Stimulated activated CD4-positive, alpha-beta T cell treated with anti-CD3 and anti-CD28 coated beads, TNF-alpha, amount 100 ng/mL, for 1 hour (primary cell): ENCODE measurements at places on chromosomes 6 and 20.

- no peak for DNase-seq
These were observed 30.5 kb downstream of the FOXO3 start for GRCh38 chr6:108591040-108591816.

DNA sequence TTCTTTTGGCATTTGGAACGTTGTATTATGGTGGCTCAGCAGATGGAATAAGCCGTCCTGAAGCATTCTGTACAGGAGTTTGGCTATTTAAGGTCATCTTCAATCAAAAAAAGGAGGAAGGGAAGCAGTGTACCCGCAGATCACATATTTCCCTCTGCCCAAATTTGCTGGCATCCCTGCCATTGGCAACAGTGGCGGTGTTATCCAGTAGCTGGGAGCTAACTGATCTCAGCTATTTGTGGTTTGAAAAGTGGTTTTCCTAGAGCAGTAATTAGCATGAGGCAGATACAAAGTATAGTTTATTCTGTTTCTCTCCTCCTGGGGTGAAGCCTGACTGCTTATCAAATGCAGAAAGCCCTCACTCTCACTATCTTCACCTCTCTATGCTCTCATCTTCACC, 576.8 kb downstream of the QKI start:
- DNase-seq: no peak

DNA sequence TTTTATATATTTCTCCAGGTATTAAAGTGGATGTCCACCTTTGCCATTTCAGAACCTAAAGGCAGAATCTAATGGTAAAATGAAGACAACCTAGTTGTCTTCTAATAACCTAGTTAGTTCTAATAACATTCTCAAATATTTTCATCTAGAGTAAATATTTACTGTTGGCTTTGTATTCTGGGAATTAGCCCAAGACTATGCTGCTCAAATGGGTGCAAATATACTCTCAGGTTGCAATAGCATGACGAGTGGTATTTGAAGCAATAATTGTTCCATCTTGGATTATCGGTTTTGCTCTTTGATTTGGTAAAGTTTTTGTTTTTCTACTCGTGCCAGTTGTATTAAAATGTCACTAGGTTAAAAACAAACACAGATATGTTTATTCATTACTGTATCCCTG, 21.0 kb upstream of the RSPH4A start:
- DNase-seq: no peak

DNA sequence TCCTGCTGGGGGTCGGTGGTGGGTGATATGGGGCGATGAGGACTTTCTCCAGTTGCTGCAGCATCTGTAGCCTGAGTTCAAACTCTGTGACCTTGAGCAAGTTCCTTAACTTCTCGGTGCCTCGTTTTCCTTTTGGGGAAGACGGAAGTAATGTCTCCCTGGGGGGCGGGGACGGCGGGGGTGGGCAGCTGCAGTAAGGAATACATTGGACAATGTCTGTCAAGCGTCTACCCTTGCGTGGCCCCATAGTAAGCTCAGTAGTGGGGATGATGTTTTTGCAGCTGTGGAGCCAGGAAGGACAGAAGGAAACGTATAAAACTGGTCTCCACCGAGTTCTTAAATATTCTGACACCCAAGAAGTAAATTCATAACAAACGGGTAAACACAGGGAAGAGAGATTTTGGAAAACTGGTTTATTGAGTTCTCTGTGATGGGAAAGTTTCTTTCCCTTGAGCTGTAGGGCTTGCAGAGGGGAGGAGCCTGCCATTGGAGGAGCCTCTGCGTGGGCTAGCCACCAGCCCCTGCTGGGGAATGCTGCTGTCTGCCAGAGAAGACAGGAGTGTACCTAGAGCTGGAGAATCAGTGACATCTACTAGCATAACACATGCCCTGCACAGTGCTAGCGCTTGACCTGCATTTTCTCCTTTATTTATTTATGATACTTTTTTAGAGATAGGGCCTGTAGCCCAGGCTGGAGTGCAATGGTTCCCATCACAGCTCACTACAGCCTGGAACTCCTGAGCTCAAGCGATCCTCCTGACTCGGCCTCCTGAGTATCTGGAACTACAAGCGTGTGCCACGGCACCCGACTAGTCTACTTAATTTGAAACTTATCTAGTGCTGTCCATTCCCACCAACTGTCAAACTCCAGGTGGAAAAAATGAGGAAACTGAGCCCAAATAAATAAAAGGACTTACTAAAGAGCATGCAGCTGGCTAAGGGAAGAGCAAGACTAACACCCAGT, 1.2 kb upstream of the ACSS1 start:
- no peak for DNase-seq

GRCh38 chr20:59731376-59731775, 127.0 kb downstream of the PHACTR3 start:
- no peak for DNase-seq

DNA sequence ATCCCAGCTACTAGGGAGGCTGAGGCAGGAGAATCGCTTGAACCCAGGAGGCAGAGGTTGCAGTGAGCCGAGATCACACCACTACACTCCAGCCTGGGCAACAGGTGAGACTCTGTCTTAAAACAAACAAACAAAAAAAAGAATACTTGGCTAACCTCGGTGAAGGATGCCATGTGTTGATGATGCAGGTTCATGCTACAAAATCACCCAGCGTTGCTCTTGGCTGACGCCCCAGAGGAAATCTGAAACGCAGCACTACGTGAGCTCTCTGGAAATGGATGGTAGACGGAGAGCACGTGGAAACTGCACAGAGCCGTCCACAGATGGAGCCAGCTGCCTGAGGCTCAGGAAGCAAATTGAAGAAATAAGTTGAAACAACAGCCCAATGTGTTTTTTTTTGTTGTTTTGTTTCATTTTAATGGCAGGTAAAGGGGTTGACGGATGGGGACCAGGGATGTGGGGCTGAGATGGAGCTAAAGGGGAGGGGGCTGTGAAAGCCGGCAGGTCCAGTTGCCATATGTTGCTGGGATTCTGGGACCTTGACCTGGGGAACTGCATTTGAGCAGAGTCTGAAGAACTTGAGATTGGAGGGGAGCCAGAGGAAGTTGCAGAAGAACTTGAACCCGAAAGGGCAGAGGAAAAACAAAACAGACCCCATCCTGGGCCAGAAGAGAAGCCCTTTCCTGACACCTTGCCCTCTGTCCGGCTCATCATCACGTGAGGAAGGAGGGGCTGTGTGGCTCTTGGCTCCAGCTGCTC, 12.8 kb upstream of the MANBAL start:
- DNase-seq: no peak

DNA sequence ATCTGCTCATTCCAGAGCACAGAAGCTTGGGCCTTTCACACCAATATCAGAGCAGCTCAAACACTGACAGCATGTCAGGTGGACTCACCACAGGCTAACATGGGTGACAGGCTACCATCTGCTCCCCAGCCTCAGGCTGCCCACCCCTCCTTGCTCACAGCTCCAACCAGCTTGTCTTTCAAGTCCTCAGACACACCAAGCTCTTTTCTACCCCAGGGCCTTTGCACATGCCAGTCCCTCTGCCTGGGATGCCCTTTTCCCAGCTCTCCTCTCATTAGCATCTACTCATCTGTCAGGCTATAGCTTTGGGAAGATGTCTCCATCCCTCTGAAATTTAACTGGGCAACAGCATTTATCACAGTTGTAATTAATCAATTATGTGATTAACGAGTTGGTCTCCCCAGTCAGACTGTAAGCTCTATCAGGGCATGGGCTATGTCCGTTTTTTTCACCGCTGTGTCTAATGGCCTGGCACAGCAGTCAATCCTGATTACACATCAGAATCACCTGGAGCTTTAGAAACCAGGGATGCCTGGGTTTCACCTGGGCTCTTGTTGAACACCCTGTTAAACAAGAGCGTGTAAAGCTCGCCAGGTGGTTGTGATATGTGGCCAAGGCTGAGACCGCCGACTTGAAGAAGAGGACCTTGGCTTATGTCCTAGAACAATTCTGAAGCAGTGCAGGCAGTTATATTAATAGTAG, 88.9 kb upstream of the MRPS10 start:
- DNase-seq: no peak

DNA sequence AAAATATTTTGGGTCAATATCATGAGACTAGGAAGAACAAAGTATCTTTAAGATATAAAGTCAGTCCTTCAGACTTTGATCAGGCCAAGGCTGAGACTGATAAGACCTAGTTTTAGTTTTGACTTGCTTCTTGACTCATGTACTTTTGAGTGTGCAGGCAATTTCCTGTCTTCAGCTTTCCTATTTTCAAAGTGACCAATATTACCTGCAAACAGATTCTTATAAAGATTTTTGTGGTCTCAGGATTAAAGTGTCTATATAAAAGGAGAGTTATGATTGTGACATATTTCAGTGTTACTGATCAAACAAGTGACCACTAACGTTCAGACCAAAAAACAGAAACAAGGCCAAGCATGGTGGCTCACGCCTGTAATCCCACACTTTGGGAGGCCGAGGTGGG, 36.0 kb upstream of the AKIRIN2 start:
- no peak for DNase-seq

DNA sequence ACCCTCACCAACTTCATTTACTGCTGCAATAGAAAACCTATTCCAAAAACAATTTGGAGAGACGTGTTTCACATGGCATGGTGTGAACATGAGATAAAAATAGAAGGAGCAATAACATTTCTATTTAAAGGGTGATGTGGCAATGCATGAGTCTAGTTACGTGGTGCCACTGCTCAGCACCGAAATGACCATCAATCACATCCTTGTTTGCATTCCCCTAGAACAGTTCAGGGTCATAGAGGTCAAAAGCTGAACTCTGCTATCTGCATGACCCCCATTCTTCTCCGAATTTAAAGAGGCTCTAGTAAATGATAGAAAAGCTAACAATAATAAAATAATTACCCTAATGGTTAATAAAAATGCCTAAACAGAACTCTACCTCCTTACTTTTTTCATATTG, 29.5 kb downstream of the ROS1 start:
- DNase-seq: no peak

DNA sequence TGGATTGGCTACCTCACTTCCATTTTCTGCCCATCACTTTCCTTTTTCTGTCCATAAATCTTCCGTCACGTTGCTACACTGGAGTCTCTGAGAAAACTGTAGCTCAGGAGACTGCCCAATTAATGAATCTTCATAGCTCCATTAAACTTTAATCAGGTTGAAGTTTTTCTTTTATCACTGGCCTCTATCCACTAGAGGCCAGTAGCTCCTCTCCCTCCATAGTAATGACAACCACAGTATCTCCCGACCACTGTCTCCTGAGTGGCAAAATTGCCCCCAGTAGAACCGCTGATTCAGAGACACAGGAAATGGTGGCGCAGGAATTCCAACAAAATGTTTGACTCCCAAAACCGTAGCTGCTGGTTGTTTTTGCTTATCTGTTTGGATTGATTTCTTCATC, 18.4 kb upstream of the DOK5 start:
- no peak for DNase-seq

DNA sequence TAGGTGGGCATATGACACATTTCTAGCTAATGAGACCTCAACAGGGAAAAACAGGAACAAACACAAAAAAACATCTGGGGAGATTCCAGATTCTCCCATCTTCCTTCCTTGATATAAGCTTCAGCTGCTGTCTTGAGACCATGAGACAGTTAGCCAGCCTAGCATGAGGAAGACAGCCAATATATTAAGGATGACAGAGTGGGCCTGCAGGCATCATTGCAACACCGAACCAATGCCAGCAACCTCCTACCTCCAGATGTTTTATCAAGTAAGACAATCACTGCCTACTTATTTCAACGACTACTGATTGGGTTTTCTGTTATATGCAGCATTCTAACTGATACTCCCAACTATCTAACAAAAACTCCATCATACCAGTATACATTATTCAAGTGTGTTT, 119.0 kb downstream of the ISM1 start:
- DNase-seq: no peak

GRCh38 chr6:19788686-19789085, 48.5 kb upstream of the ID4 start:
- DNase-seq: no peak

- peak; percentile 67 for DNase-seq
These were observed 7.6 kb upstream of the RNF114 start for GRCh38 chr20:49928411-49929141.

DNA sequence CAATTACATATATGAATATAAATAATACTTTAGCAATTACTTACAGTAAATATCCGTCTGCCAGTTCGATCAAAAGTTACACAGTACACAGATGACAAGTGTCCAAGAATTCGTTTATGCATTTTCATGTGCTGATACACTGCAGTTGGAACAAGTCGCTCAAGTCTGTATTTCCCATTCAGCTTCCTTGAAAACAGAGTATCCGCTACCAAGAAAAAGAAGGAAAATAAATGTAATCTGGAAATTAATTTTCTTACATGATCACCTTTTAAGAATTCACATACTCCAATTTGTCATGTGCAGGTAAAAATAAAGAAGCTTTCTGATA, 35.3 kb downstream of the PHIP start:
- no peak for DNase-seq

DNA sequence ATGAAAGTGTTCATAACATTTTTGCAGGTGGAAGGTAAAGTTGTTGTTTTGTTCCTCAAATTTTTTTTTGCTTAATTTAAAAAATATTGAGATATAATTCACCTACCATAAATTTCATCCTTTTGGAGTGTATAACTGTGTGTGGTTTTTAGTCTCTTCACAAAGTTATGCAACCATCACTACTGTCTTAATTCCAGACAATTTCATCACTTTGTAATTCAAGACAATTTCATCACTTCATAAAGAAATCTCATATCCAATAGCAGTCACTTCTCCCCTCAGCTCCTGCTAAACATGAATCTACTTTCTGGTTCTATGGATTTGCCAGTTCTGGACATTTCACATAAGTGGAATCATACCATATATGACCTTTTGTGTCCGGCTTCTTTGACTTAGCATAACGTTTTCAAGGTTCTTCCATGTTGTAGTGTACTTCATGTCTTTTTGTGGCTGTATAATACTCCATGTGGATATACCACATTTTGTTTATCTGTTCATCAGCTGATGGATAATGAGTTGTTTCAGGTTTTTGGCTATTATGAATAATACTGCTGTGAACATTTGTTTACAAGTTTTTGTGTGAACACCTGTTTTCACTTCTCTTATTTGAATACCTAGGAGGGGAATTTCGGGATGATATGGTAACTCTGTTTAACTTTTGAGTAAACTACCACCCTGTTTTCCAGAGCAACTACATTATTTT, 18.8 kb downstream of the ZFAND3 start:
- no peak for DNase-seq

GRCh38 chr6:90816764-90817163, 229.9 kb upstream of the MAP3K7 start:
- DNase-seq: no peak

DNA sequence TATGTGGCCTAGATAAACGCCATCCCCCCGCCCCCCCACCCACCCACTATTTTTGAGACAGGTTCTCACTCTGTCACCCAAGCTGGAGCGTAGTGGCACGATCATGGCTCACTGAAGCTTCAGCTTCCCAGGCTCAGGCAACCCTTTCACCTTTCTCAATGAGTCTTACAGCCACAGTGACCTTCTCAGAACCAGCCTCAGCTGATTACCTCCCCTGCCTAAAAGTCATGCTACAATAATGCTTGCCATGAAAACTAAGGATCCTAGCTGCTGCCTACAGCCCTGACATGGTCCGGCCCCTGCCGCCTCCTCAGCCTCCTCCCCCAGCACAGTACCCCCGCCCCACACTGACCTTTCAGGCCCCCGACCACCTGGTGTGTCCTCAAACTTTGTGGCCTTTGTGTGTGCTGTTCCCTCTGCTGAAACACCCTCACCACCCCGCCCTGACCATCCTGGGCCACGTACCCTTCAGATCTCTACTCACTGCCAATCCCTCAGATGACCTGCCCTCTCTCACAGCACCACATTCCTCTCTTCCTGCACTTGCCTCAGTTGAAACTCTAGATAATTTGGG, 31.3 kb downstream of the PNPLA1 start:
- no peak for DNase-seq
